Stimulated activated CD4-positive, alpha-beta T cell treated with anti-CD3 and anti-CD28 coated beads, TNF-alpha, amount 100 ng/mL, for 4 hours (primary cell): ENCODE measurements at places on chromosomes 12 and 14.

DNA sequence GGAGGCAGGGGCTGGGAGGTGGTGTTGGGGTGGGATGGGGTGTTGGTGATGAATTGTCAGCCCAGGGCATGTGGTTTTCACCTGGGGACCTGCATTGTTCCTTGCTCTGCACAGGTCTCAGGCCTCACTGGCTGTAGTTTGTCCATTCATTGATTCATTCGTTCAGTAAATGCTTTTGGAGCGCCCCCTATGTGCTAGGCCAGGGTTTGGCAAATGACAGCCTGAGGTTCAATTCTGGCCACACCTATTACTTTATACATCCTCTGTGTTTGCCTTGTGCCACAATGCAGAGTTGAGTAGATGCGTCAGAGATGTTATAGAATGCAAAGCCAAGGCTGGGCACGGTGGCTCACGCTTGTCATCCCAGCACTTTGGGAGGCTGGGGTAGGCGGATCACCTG lies 4.7 kb downstream of the ADCK1 start:
- no peak for DNase-seq

DNA sequence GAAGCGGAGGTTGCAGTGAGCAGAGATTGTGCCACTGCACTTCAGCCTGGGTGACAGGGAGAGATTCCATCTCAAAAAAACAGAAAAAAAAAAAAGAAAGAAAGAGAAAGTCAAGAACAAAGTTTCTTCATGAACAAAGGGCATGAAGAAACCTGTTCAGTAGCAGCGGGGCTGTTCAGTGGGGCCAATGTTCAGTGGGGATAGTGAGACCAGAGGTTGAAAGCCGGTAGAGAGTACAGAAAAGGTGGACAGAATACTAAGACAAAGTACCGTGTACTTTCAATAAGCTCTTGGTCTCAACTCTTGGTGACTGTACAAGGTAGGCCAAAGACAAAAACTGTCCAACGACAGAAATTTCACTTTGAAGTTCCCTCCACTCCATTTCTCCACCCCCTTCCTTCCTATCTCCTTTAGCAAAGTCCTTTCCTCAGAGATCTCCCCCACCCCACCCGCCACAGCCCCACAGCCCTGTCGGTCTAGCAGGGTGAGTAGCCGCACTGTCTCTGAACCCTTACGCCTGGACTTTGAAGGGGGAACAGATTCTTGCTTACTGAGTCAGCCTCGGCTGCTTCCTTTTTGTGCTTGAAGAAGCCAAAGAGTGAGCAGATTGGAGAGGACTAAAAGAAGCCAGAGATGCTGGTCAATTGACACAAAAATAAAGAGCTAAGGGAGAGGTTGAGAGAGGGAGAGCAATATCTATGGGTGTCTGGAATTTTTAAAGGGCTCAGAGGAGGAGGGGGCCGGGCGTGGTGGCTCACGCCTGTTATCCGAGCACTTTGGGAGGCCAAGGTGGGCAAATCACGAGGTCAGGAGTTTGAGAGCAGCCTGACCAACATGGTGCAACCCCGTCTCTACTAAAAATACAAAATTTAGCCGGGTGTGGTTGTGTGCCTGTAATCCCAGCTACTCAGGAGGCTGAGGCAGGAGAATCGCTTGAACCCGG lies 44.2 kb upstream of the FOS start:
- no peak for DNase-seq

DNA sequence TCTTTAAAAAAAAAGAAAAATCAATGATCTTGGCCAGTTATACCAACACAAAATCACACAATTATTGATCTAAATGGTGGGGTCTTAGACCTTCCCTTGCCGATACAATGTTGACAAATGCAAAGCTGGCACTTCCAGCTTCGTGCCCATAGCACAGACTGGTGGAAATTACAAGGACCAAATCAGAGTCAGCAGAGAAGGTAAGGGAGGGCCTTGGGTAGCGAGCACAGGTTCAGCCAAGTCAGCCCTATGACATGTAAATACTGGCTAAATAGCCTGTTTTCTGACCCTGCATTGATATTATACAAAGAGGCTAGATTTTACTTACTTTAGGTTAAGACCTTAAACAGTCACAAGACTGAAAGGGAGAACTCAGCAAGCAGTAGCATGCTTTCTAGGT lies 30.3 kb upstream of the WDR89 start:
- no peak for DNase-seq

GRCh38 chr14:90198541-90199060 lies 57.8 kb upstream of the PSMC1 start:
- no peak for DNase-seq

DNA sequence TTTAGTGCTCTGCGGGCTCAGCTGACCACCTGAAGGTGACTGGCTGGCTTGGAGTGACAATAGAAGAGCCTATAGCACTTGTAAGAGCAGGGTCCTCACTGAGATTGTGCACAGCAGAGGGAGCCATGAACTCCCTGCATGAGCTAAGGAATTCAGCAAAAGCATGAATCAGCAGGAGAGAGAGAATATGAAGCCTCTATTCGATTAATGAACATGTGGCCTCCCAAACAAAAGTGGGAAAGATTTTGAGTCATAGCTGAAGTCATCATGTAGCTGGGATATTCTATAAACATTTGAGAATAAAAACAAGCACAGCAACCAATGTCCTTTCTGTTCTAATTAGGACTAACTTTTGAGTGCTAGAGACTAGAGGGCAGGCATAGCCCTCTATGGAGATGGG lies 626.6 kb downstream of the DIO2 start:
- no peak for DNase-seq

DNA sequence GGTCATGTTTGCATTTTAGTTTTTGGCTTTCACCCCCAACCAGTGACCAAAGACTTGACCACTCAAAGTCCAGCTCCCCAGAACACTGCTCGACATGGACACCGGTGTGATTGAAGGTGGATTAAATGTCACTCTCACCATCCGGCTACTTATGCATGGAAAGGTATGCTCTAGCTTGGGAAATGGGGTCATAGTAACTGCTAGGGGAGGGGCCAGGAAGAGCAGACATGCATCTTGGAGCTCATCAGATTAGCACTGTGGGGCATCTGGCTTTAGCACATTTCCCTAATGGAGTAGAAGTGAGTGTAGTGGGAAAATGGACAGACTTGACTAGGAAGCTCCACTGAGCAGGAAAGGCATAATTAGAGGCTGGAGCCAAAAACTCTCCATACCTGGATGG lies 2.8 kb downstream of the PCBP2 start:
- no peak for DNase-seq

DNA sequence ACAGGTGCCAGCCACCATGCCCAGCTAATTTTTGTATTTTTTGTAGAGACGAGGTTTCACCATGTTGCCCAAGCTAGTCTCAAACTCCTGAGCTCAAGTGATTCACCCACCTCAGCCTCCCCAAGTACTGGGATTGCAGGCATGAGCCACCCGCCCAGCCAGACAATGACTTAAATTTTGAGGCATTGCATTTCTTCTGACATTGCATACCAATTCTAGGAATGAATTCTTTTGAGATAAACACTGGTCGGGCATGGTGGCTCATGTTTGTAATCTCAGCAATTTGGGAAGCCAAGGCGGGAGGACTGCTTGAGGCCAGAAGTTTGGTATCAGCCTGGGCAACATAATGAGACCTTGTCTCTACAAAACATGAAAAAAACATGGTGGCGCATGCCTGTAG lies 2.5 kb upstream of the CELA1 start:
- DNase-seq: no peak

- no peak for DNase-seq
These were observed 84.3 kb upstream of the NCOR2 start for GRCh38 chr12:124651516-124652273.

DNA sequence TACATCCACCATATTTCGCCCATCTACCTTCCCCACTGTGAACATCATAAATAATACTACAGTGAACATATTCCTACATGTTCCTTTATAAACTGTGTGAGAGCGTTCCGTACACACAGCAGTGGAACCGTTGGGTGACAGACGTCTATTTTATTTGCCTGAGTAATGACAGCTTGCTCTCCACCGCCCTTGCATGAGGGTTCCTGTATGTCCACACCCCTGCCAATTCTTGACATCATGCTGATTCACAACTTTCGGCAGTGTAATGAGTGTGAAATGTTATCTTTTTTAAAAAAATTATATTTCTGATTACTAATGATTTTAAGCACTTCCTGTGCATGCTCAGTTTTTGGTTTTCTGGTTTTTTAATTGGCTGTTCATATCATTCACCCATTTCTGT lies 4.3 kb upstream of the RAD52 start:
- no peak for DNase-seq

GRCh38 chr14:50528000-50528399 lies 4.4 kb downstream of the MAP4K5 start:
- no peak for DNase-seq

- no peak for DNase-seq
These were observed 114.5 kb upstream of the RTL1 start for GRCh38 chr14:101017806-101018560.

DNA sequence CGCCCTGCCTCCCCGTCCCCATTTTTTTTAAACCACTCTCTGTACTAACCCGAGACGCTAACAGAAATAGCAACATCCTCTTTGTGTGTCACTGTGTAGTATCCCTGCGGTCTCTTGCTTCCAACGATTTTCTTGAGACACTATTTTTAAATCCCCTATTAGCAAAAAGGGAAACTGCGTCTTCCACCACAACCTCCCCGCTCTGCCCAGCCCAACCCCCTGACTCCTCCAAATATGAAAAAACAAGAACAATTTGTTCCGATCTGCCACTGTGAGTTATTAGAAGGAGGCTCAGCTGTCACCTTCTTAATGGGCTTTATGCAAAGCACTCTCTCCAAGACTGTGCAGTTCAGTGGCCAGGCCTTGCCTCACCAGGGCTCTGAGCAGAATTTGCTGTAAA lies 76.3 kb downstream of the MAP1LC3B2 start:
- DNase-seq: no peak

DNA sequence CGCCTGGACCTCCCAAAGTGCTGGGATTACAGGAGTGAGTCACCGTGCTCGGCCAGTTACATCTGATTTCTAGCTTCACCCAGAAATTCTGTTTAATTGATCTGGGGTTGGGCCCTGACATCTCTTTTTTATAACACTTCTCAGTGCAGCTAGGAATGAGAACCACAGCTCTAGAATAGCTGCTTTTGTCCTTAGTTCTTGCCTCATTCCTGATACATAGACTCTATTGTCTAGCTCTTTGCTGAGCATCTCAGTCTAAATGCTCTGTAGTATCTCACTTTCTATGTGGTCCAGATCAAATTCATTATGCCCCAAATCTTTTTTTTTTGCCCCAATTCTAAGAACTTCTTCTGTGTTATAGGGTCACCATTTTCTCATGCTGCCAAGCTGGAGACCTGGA lies 29.9 kb upstream of the FUT8 start:
- DNase-seq: no peak

- DNase-seq: no peak
These were observed 63.8 kb downstream of the DACT1 start for GRCh38 chr14:58701604-58702003.

DNA sequence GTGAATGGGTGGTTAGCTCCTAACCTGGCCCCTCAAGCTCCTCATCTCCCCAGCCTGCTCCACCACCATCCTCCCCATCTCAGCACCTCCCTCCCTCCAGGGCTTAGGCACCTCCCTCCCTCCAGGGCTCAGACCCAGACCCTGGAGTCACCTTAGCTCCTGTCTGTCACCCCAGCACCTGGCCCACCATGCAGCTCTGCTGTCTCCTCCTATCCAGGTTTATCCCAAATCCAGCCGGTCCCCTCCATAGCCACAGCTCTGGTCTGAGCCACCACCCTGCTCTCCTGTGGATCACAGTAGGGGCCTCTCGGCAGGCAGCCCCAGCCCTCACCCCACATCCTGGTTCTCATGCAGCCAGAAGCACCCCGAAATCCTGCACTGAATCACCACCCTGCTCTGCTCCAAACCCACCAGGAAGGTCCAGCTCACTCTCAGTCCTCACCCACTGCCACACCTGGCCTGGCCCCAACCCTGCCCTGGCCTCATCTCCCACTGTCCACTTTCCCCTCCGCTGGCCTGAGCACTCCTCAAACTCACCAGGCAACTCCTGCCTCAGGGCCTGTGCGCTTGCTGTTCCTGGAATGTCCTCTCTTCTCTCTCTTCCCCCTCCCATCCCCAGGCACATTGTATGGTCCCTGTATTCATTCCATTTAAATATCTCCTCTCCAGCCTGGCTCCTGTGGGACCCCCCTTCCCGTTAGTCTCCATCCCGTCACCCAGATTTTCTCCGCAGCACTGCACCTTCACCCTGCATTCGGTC lies 62.6 kb downstream of the DIO3 start:
- DNase-seq: no peak

- DNase-seq: no peak
These were observed 135.9 kb downstream of the KTN1 start for GRCh38 chr14:55715889-55716288.

DNA sequence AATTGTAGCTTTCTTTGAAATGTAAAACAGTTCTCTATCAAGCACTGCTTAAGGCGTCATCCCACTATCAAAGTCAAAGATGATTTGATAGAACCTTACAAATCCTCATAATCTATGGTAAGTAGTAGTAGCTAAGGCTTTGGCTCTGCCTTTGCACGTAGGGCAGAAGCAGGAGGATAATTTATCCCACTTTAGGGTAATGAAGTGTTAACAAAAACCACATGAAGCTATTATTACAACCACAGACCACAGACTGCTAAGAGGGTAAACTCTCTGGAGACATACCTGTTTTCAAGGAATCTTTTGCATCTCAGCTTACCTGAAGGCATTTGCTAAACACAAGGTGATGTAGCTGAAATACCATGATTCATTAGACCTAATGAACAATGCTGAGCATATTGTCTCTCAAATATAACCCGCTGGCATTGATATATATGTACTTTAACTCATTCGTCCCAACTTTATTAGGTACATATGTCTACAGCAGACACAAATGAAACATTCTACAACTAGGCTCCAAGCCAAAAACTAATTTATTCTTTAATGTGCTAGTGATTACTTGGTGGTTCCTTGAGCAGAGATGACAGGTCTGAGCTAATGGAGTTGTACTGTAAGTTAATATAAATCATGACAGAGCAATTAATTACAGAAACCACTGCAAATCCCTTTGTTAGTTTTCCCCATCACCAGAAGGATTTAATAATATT lies 368.8 kb downstream of the ETNK1 start:
- DNase-seq: no peak

- no peak for DNase-seq
These were observed 7.5 kb downstream of the SHMT2 start for GRCh38 chr12:57236925-57237595.

GRCh38 chr12:122866950-122867607 lies 28.8 kb downstream of the VPS37B start:
- no peak for DNase-seq

DNA sequence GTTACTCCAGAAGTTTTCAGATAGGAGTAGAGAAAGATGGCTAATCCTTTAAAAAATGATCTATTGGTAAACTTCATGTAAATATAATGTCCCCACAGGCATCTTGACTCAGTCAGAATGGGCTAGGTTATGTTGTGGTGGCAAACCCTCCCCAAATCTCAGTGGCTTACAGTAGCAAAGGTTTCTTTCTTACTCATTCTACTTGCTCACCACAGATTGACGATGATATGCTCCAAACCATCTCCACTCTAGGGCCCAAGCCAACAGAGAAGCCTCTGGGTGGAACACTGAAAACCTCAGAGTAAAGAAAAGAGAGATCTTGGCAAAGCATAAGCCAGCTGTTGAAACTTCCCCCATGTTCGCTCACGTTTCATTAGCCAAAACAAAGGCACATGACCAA lies 146.4 kb downstream of the EMP1 start:
- DNase-seq: no peak
